Activated B cell treated with CpG ODN at 0.5 μM for 24 hours (primary cell): ENCODE measurements at places on chromosomes 12 and 14.

DNA sequence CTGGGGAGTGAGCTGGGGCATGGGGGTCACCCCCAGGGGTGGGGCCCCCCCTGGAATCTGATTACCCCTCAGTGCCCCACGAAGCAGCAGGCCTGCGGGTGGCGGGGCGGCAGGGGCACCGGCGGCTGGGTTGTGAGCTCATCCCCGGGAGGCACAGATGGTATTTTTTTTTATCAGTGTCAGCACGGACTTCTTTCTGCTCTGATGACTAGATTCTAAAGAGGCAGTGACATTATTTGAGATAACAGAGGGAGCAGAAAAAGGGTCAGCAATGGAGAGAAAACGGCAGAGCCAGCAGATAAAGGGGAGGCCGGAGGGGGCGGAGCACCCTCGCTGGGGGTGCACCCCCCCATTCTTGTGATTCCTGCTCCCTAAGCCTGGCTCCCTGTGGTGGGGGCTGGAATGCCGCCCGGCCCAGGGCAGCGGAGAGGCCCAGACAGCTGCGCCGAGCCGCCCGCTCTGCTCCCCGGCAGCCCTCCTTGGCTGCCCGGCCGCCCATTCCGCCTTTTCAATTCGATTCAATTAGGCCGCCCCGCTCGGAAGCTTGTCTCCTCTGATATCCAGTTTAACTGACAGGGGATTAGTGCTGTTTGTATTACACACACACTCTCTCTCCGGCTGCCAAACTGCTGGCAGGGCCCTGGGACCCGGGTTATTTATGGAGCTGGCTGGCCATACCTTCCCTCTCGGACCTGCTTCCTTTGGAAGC, 32.9 kb downstream of the MVK start:
- DNase-seq = no peak

GRCh38 chr12:129657179-129657578, 246.6 kb downstream of the TMEM132D start:
- DNase-seq = no peak

GRCh38 chr14:74636424-74637177, 24.6 kb upstream of the LTBP2 start:
- DNase-seq = no peak

DNA sequence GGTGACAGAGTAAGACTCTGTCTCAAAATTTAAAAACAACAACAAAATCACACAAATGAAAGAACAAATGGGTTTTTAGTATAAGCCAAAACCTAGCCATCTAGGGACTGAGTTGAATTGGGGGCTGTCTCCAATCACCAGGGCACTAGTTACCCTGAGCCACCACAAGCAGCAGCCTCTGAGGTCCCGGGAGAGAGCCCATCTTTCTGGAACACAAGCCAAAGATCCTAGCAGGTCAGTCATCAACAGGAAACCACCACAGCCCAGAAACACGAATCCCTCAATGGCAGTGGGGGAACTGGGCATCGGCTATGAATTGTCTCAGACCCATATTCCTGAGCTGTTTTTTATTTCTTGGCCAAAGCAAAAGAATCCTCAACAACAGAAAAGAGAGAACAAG, 75.3 kb downstream of the KDM2B start:
- no peak for DNase-seq

DNA sequence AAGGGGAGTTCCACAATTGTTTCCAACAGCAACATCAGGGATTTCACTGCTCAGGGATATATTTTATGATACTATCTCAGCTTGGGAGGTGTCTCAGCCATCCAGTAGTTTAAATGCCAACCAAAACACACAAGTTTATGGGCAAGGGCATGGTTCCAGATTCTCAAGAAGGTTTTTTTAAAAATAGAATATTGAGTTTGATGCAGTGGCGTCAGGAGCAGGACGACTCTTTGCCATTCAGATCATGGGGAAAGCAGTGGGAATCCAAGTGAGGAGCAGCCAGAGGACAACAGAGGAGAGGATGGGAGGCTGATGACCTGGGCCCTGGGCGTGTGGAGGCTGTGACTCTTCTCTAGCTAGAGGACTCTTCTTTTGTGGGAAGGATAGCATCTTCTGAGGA, 25.7 kb downstream of the TSHR start:
- no peak for DNase-seq

DNA sequence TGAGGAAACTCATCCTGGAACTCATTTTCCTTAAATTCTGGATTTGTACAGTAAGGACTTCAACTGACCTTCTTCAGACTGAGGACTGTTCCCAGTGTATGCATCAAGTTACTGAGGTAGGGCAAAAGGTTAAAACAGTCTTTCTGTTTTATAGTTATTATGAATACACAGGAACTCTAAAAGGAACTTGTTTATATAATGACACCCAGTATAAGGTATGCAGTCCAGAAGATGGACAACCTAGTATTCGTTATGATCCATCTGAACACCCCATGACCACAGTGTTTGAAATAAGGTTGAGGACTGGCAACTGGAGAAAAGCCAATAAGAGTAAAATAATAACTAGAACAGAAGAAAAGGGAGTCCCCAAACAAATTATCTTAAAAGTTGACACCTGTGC, 779.9 kb upstream of the TMEM132C start:
- no peak for DNase-seq

- peak; percentile 36 for DNase-seq
Observed at GRCh38 chr12:105053116-105053572, 31.1 kb downstream of the ALDH1L2 start.

DNA sequence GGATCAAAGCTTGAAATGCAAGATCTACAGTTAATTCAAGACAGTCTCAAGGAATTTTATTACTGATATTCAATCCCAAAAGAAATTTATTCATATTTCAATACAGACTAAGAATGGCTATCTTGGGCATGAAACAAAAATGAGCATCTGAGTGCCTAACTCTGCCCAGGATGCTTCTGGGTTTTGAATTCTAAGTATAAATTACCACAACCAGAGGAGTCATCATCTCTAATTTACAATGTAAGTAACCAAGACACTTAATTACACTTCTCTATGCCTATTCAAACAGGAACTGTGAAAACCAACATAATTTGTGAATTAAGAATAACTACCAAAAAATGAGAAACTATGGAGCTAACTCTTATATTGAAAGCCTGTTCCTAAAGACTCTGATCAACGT, 14.1 kb downstream of the OSBPL8 start:
- DNase-seq = no peak

DNA sequence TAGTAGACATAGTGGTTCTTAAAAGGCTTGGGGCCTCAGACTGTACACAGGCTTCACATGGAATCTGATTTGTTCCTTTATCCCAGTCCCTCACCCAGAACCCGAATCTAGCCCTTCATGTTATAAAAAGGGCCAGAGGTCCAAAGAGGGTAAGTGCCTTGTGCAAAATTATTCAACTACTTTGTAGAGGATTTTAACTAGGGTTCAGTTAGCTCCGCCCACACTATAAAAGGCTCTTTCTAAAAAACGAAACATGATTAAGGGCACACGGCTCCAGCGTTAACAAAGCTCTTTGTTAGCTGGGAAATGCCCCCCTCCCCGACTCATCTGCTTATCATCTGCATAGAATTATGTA, 3.2 kb upstream of the SOCS2 start:
- no peak for DNase-seq

DNA sequence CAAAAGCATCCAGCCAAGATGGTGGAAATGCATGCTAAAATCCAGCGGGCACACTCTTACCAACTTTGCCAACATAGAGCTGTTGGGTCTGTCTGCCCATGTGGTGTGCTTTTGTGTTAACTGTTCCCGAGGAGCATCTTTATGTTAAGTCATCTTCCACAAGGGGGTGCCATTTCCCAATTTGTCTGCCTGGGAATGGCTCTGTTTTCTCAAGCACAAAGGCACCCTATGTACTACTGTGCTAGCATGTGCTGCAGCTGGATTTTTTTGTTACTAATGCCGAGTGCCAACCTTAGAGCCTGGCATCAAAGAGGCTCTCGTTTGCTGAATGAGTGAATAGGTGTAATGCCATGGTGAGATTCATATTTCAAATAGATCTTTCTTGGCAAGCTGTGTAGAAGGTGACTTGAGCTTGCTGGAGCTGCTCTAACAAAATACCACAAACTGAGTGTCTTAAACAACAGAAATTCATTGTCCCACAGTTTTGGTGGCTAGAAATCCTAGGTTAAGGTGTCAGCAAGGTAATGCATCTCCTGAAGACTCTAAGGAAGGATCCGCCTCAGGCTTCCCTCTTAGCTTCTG, 74.3 kb downstream of the TRHDE start:
- DNase-seq = no peak

GRCh38 chr12:24507827-24508226, 441.1 kb downstream of the BCAT1 start:
- DNase-seq = no peak

GRCh38 chr12:92094751-92095161, 50.9 kb downstream of the BTG1 start:
- no peak for DNase-seq

GRCh38 chr12:64580681-64581080, 29.6 kb upstream of the RASSF3 start:
- no peak for DNase-seq

DNA sequence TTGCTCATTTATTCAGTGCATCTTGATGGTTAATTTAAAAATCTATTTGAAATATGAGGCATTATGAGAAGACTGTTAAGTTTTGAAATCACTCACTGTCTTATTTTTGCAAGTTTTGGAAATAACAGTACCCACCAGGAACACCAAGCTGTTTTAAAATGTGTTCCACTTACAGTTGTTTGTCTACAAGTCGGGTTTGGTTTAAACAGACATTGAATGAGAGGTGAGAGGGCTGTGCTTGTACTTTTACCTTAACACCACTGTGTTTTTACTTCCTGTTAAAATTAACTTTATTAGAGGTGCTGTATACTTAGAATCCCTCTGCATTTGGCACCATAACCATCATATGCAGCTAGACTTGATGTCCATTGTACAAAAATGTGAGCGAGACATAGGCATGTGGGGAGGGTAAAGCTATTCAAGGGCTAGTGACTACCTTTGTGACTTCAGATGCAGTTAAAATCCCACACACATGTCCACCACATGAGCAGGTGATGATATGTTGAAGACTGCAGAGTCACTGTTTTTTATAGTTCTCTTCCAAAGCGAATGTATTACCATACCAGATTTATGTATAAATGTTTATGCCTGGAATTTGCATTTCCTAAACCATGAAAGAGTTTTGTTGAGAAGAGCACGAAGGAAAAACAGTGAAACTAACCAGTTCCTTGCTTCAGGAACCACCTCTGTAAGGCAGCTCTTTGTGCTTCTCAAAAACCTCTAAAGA, 12.9 kb downstream of the ELK3 start:
- DNase-seq = no peak

DNA sequence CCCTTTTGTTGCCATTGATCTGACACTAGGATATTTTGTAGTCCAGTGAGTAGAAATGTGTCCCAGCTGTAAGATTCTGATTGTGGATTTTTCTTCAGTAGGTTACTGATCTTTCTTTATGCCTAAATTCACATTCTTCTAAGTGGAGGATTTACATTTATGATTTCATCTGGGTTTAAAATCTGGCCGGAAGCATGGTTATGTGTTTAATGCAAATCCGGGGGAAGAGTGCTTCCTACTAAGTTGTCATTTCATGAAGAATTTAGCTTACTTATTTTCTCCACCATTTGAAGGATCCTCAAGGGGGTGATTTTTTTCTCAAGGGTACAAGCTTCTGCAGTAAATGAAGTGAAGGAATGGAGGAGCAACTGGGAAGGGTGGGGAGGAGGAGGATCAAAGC, 96.7 kb downstream of the TMTC2 start:
- no peak for DNase-seq

DNA sequence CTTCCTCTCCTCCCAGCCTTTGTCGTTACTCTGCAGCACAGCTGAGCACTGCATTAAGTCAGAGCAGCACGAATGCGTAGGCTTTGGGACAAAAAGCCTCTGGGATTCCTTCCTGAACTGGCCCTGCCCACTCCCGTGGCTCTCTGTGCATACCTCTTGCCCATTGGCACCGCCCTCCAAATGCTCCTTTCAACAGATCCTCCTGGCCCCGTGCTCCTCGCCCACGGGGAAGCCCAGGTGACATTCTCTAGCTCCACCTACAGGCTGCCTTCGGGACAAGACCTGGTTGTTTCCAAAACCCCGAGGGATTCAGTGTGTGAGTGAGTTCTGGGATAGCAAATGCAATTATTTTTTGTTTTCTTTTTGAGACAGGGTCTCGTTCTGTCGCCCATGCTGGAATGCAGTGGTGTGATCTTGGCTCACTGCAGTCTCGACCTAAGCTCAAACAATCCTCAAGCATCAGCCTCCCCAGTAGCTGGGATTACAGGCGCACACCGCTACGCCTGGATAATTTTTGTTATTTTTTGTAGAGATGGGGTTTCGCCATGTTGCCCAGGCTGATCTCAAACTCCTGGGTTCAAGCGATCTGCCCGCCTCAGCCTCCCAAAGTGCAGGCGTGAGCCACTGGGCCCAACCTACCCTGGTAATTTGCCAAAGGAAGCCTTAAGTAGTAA, 17.9 kb upstream of the TDRD9 start:
- DNase-seq = peak; percentile 30

GRCh38 chr14:93019367-93019843, 96.3 kb downstream of the ITPK1 start:
- no peak for DNase-seq

DNA sequence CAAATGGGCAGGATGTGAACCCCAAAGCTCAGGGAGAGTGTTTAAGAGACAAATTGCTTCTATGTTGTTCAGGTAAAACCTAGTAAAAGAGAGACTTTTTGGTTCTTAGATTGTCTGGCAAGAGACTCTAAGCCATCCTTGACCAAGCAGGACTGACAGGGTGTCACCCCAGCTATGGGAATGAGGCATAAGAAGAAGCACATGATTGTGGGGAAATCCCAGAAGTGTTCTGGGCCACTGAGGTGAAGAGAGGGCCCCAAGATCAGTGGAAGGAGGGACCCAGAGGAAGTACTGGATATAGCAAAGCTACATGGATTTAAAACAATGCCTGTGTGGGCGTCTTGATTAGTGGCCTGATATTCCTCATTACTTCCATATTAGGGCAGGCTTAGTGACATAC, 99.0 kb downstream of the SAMD4A start:
- no peak for DNase-seq

GRCh38 chr14:59634617-59635016, 58.0 kb upstream of the CCDC175 start:
- DNase-seq = no peak

GRCh38 chr14:104776481-104776880, 19.1 kb downstream of the AKT1 start:
- DNase-seq = no peak

- DNase-seq = no peak
Observed at GRCh38 chr12:1611803-1612572, 17.0 kb upstream of the WNT5B start.

GRCh38 chr14:51724650-51725049, 72.9 kb downstream of the FRMD6 start:
- no peak for DNase-seq

GRCh38 chr14:81170829-81171195, 49.9 kb downstream of the GTF2A1 start:
- no peak for DNase-seq

DNA sequence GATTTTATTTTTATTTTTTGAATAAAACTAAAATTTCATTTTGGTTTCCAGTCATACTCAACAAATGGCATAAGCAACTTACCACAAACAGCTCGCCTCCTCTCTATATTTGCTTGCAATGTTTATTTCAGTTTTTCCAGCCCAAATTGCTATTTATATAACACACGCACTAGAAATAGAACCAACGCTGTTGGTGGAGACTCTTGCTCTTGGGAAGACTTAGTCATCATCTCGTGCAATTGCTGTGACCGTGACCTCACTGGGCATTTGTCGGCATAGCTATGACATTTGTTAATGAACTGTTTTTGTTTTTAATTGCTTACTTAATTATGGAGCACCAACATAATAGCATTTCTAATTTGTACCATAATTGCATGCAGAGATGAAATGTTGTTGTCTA, 153.1 kb upstream of the OTX2 start:
- no peak for DNase-seq
